ENCODE measurements at places on chromosomes 13 and 19.

DNA sequence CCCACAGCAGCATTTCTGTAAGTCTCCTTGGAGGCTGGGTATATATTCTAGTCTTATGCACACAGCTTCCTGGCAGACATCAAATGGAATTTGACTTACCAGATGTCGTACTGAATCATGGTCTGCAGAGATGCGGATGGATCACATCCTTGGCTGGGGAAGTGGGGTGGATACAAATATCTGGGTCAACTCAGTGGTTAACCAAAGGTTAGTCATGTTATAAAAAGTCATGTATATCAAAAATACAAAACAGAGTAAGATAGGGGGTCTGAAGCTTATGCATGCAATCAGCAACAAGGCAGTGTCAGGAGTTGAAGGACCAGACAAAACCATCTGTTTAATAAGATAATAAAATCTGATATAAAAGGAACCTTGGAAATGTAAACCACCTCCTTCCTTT is 61.9 kb downstream of the WASF3 start:
- no peak for DNase-seq

- DNase-seq = no peak
These were observed 473.6 kb upstream of the SLC10A2 start for GRCh38 chr13:103539721-103540381.

DNA sequence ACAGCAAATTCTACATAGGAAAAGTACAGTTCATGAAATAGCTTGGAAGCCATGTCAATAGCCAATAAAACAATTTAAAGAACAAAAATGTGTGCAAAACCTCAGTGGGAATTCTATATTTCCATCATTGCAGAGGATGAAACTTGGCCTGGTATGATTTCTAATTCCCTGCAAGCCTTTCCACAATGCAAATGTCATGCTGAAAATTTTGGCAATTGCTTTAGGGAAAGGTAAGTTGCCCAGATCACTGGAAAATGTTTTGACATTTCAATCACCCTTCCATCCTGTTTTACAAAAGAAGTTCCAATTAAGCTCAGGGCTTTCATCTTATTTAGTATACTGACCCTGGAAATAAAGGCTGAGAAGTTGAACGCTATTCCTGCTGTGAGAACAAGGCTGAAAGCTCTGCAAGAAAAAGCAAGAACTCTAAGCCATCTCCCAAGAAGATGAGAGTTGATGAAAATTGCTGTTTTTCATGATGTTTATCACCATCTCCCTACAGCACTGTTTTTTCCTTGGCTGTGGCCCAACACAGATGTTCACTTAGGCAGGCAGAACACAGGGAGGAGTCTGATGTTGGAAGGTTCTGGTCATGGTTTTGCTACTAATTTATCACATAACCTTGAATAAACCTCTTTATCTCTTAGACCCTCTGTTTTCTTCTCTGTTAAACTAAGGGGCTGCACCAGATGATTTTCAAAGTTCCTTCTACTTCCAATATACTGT is 263.7 kb downstream of the KCTD12 start:
- no peak for DNase-seq

GRCh38 chr13:58712191-58712590 is 1080.6 kb downstream of the PCDH17 start:
- DNase-seq = no peak

GRCh38 chr19:35380450-35381124 is 9.7 kb downstream of the GPR42 start:
- no peak for DNase-seq

- DNase-seq = no peak
These were observed 12.4 kb upstream of the DGKH start for GRCh38 chr13:42035905-42036521.

- DNase-seq = peak; percentile 88
These were observed 30.1 kb upstream of the FFAR2 start for GRCh38 chr19:35417713-35418534.

DNA sequence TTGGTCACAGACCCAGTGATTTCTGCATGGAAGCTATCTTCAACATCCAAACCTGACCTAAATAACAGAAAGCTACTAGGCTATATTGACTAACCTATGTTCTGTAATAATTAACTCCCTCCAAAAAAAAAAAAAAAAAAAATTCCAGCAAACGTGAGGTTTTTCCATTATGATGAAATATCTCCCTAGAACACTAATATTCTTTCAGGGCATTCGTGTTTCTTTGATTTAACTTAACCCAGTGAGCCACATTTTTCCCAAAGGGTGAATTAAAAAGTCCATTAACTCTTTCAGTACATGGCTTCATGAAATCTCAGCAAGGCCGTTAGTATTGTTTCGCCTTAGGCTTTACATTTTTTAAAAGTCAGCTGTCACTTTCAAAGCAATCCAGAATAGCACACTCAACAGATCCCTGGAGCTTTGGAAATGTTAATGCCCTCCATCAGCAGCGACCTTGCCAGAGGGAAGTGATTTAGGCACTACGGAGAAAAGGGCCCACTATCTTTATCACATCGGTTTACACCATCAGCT is 175.8 kb downstream of the DCT start:
- no peak for DNase-seq

GRCh38 chr19:10116866-10117616 is 2.7 kb downstream of the EIF3G start:
- no peak for DNase-seq

DNA sequence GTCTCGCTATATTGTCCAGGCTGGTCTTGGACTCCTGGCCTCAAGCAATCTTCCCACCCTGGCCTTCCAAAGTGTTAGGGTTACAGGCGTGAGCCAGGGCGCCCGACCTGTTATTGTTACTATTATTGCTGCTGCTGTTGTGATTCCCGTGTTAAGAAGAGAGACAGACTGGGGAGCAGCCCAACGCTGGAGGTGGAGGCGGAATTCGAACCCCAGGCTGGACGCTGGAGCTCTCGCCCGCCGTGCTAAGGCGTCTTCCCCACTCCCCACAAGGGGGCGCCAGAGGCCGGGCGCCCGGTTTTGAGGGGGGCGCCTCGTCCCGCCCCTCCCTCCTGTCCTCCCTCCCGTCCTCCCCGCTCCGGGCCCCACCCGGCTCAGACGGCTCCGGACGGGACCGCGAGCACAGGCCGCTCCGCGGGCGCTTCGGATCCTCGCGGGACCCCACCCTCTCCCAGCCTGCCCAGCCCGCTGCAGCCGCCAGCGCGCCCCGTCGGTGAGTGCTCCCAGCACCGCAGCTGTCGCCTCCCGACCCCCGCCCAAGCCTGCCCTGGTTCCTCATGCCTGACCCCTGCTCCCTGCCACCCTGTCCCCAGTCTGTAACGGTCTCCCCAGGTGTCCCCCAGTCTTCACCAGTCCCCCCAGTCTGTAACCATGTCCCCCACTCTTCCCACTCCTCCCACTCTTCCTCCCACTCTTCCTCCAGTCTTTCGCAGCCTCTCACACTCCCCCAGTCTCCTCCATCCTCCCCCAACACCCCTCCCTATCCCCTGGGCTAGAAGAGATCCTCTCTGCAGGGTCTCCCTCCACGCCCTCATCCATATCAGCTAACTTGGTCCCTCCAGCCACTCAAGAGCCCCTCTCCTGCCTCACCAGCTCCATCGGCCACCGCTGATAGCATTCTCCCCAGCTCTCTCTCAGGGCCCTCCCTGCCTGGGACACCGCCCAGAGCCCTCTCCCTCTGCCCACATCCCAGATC is at the start of gene EHD2:
EHD2 (plus strand) TSS at position 377 of the 976 bp plus-strand sequence. CDS start 3,191 bp downstream, outside the sequence.
- DNase-seq = no peak

DNA sequence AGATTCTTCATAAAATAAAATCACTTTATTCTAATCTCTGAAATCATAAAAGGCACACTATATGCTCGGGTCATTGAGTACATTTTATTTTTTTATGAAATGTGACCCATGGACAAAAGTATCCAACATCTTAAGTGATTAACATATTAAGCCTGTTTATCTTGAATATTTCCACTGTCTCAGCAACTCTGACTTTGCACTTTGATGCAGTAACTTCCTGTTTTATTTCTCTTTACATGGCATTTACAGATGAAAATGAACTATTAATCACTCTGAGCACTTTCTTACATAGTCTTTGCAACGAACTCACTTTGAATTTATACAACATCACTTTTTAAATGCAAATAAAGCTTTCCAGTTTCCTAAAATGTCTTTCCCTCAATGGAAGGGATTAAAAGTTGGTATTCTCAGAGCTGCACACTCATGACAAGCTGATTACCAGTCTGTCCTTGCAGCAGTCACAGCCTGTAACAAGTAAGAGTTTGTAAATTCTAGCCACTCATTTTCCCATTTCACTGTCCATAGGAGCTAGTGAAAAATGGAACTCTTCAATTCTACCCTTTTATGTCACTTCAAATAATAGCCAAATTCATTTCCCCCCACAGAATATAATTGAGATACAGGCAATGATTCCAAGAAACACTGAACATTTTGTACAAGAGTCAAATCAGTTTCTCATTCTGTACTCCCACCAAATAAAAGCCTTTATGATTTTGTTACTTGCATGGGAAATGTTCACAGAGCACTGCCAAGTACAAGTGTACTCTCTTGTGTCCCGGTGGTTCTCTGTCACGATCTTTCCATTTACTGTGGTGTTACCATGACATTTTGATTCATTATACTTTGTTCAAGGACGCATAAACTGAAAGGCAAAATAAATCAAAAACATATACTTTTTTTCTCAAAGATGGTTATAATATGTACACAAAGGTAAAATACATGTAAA is 1968.9 kb downstream of the PCDH9 start:
- DNase-seq = no peak

DNA sequence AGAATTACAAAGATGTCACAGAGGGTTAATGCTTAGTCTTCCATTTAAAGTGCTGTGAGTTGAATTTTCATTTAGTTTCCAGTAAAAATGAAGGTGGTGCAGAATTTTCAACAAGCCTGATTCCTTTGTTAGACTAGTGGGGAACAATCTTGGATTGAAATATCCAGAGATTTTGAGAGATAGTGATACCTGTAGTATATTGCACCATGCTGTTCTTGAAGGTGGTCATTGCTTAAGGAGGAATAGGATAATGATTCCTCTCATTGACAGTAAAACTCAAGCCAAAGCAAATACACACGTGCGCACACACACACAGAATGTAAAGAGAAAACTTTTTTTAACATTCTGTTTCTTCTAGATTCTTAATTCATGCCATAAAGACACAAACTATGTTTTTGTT is 5.3 kb downstream of the PCDH17 start:
- no peak for DNase-seq

- DNase-seq = no peak
These were observed 10.2 kb downstream of the SNRPD2 start for GRCh38 chr19:45681391-45682015.

- DNase-seq = no peak
These were observed 40.2 kb downstream of the BRD4 start for GRCh38 chr19:15292140-15292539.

DNA sequence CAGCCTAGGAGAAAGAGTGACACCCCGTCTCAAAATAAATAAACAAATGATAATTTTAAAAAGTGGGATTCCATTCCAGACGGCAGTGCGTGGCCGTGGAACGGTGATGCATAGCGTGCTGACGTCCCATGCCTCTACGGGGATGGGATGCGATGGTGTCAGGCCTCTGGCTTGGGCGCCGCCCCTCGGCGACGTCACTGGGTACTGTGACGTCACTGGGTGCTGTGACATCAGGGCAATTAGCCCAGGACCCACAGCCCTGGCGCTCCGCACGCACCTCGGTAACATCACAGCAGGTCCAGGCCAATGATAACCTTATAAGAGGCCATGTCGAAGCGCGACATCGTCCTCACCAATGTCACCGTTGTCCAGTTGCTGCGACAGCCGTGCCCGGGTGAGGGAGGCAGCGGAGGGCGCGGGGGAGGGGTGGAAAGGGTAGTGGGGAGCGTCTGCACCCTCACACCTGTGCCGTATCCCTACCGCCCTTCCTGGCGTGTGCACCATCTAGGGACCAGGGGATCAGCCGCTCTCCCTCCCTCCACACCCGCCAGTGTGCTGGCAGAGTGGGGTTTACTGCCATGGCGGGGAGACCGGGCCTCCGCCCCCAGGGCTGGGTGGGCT is at the start of gene GAPDHS:
GAPDHS (plus strand) TSS at position 256 of the 621 bp plus-strand sequence; CDS start at position 328, 72 bp downstream.
- no peak for DNase-seq

GRCh38 chr19:45947926-45948325 is 25.7 kb downstream of the NOVA2 start:
- DNase-seq = no peak

- peak; percentile 35 for DNase-seq
These were observed 5.2 kb downstream of the SLC25A42 start for GRCh38 chr19:19068659-19069654.

DNA sequence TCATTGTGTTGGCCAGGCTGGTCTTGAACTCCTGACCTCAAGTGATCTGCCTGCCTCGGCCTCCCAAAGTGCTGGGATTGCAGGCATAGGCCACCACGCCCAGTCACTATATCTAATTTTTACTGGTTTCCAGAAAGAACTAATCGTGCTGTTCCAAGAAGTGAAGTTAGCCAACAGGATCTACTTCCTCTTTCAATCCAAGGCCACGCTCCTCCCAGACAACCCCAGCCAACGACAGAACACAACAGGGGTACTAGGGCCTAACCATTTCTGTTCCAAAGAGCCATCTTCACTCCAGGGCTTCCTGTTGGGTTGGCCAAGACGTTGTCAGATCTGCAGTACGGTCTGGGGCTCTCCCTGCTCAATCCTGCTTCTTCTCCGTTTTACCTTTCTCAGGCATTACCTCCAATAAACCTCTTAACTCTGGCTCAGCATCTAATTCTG is 7.0 kb upstream of the LSM14A start:
- no peak for DNase-seq

- DNase-seq = no peak
These were observed at the start of gene SHISA2 for GRCh38 chr13:26051657-26052311. Gene SHISA2 (minus strand): TSS chr13:26052016. CDS start chr13:26050975, 1,041 bp downstream.

DNA sequence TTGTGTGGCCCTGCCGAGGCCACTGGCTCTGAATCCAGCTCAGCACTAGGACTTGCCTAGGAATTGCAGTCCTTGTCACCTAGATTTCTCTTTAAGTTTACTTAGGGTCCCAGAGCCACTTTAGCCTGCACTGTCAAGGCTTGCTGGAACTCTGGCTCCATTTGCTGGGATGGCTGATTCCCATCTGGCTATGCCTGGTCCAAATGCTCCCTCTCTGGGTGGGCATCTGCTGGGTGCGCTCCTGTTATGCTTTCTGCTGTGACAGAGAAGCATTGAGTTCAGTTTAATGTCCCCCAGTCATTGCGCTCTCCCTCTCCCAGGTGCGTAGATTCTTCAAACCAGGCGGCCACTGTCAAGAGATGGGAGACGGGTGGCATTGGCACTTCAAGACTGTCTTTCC is 102.2 kb downstream of the MTUS2 start:
- no peak for DNase-seq

DNA sequence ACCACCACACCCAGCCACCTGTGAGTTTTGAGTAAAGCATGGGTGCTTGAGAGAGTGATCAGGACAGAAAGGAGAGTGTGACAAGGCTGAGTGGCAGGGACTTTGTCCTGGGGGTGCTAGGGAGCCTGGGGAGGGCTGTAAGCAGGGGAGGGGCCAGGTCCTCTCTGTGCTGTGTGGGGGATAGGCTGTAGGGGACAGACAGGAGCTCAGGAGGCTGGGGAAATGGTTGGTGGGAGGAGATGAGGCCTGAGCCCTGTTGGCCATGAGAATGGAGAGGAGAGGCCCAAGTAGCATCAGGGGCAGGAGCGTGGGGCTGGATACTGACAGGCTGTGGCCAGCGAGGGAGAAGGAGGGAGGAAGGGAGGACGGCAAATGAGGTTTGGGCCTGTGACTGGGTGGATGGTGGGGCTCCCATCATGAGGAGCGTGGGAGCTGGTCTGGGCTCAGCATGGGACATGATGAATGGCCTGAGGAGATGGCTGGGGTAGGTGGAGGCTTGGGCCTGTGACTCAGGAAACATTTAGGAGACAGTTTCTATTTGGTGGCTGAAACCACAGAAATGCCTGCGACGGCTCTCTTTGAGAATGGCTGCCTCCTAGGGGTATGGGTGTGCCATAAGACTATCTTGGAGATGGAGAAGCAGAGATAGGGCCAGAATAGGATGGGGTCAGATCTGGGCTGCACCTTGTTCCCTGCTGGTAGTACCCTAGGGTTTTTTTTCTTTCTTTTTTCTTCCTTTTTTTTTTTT is 25.0 kb downstream of the GRIN2D start:
- no peak for DNase-seq
